ENCODE measurements at places on chromosomes 2 and 18.

DNA sequence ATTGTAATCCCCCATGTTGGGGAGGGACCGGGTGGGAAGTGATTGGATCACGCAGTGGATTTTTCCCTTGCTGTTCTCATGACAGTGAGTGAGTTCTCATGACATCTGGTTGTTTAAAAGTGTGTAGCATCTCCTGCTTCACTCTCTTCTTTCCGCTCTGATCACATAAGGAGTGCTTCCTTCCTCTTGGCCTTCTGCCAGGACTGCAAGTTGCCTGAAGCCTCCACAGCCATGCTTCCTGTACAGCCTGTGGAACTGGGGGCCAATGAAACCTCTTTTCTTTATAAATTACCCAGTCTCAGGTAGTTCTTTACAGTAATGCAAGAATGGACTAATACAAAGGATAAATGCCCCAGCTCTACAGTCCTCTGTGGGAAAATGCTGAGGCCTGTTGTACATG, 437.5 kb upstream of the NXPH2 start:
- no peak for DNase-seq

- DNase-seq: no peak
Observed at GRCh38 chr18:8091035-8091434, 518.2 kb upstream of the RAB12 start.

GRCh38 chr18:24016643-24017042, 2.1 kb downstream of the TTC39C start:
- DNase-seq: no peak

GRCh38 chr18:3878401-3878800, 428.4 kb downstream of the TGIF1 start:
- DNase-seq: no peak

- no peak for DNase-seq
Observed at GRCh38 chr2:192203876-192204275, 9.1 kb upstream of the TMEFF2 start.

- no peak for DNase-seq
Observed at GRCh38 chr2:113038291-113038690, 14.4 kb downstream of the IL36B start.

DNA sequence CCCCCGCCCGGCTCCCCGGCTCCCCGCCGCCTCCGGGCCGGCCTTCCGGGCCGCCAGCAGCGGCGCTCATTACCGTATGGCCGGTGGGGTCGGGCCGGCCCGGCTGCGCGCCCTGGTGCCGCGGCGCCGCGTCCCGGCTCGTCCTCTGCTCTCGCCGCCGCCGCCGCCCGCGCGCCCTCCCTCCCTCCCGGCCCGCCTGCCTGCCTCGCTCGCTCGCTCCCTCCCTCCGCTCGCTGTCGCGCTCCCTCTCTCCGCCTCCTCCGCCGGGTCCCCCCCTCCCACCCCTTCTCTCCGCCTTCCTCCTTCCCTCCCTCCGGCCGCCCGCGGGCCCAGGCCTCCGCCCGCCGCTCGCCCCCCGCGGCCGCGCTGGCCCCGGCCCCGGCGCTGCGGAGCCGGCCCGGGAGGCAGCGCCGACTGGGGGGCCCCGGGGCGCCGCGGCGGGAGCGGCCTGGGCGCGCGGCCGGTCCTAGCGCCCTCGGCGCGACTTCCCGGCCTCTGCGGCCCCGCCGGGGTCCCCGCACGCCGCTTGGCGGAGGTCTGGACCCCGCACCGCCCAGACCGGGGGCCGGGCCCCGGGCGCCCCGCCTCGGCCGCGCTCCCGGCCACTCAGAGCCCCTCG, at the start of gene DNMT3A:
Gene DNMT3A, minus strand, starts transcription at position 173 of the 619 bp plus-strand sequence. CDS start 27,941 bp downstream, outside the sequence.
- peak; percentile 76 for DNase-seq

DNA sequence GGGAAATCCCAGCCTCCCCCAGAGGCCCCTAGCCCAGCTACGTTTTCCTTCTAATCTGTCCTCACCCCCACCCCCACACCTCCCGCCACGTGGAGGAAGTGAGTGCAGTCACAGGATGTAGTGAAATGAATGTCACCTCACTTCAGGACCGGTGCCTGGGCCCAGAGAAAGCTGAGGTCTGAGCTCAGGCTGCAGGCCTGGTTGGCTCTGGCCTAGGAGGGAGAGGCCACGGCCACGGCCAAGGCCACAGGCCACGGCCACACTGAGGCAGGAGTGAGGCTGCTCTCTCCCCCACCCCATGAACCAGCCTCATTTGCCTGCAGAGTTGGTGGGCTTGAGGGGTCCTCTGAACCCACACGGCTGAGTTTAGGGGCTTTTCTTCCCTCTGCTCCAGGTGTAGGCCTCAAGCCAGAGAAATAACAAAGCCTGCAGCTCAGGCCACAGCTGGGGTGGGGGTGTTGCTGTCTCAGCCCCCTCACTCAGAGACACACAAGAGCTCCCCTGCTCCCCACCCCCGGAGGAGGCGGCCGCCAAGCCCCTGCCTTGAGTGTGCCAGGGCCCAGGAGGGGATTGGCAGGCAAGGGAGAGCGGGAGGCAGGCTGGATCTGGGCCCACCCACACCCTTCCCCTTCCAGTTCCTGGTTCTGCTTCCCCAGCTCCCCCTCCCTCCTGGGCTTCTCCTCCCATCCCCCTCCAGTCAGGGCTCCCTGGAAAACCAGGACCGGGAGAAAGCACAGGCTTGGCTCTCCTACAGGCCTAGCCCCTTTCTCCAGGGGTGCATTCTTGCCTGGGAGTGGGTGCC, 27.0 kb downstream of the DNMT3A start:
- no peak for DNase-seq

GRCh38 chr2:237479747-237480146, 7.3 kb upstream of the MLPH start:
- DNase-seq: peak; percentile 57

- DNase-seq: no peak
Observed at GRCh38 chr2:168210895-168211570, 36.4 kb downstream of the STK39 start.

DNA sequence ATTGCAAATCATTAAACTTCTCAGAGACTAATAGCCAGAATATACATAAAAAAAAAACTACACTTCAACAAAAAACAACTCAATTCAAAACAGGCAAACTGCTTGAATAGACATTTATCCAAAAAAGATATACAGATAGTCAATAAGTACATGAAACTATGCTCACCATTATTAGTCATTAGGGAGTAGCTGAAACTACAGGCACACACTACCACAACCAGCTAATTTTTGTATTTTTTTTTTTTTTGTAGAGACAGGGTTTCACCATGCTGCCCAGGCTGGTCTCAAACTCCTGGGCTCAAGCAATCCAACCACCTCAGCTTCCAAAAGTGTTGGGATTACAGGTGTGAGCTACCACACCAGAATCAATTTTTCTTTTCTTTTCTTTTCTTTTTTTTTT, 16.9 kb downstream of the RPRD1A start:
- no peak for DNase-seq

- DNase-seq: no peak
Observed at GRCh38 chr2:3341336-3341735, 36.3 kb downstream of the EIPR1 start.

DNA sequence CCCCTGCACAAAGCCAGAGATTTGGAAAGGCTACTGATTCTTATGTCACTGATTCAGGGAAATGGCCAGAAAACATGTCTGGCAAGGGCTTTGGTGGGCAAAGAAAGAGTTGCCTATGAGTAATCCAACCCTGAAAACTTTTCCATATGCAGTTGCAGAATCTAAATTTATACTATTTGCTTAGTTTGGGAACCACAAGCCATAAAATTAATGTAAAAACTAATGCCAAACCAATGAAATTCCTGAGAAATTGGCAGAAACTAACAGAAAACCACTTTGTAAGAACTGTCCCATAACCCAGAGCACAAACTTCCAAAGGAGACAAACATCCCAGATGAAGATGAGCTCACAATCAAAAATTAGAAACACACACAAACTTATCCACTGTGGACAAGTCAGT, 48.8 kb downstream of the TCF4 start:
- no peak for DNase-seq

GRCh38 chr2:181430406-181431118, 26.6 kb upstream of the ITGA4 start:
- DNase-seq: no peak

DNA sequence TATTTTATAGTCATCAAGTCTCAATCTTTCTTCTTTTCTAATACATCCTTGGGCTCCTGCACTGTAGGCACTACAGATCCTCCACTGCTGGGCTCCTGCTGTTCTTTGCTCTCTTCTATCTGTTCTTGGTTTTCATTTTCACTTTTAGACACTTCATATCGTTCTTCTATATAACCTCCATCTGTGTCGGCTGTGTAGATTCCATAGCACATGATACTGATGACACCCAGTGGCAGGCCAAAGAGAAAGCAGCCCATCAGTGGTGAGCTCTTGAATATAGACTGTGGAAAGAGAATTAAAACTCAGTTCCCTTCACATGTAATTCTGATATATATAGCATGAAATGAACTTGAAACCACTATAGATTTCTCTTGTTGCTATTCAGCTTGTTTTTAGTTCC, 38.0 kb downstream of the TMX3 start:
- no peak for DNase-seq

- DNase-seq: no peak
Observed at GRCh38 chr2:26631401-26632170, 9.6 kb downstream of the CIB4 start.

DNA sequence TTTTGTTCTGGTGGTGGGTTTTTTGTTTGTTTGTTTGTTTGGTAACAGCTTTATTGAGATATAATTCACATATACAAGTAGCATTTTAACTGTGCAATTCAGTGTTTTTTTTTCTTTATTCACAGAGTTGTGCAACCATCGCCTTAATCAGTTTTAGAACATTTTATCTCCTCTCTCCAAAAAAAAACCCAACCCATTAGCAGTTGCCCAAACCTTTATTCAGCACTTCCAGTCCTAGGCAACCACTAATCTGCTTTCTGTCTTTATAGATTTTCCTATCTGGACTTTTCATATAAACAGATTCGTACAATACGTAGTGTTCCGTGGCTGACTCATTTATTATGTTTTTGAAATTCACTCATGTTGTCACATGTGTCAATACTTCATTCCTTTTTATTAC, 38.7 kb downstream of the CCDC138 start:
- DNase-seq: no peak

Measured in occipital lobe (tissue), 3 donors.